ENCODE measurements at places on chromosomes 13 and 19. TPM values are rescaled to one million over a fixed set of nuclear protein-coding genes. Genes with fewer than 3 reads are reported as not detected.

The UHRF1 gene
- polyA plus RNA-seq = 15.0 TPM

The PCDH17 gene
- polyA plus RNA-seq = 0.07 TPM

The CNFN gene
- not detected for polyA plus RNA-seq

The FAM216B gene
- not detected for polyA plus RNA-seq

The ZNF709 gene
- 1.5 TPM for polyA plus RNA-seq

The OR4F17 gene
- polyA plus RNA-seq = not detected

The ADAMTS10 gene
- 2.0 TPM for polyA plus RNA-seq

The IL11 gene
- polyA plus RNA-seq = 1.3 TPM

The KLK12 gene
- polyA plus RNA-seq = not detected

The ZNF611 gene
- 7.0 TPM for polyA plus RNA-seq

The PSG1 gene
- polyA plus RNA-seq = 23.3 TPM

The ZNF486 gene
- 4.5 TPM for polyA plus RNA-seq

The ZNF223 gene
- 4.3 TPM for polyA plus RNA-seq

The ZNF429 gene
- polyA plus RNA-seq = 6.3 TPM

The ZNF441 gene
- polyA plus RNA-seq = 5.4 TPM

The PEG3 gene
- 0.06 TPM for polyA plus RNA-seq

The BRCA2 gene
- polyA plus RNA-seq = 2.0 TPM

The NLRP13 gene
- polyA plus RNA-seq = not detected

The GNG14 gene
- not detected for polyA plus RNA-seq

The NLRP4 gene
- polyA plus RNA-seq = not detected

The OR7A5 gene
- polyA plus RNA-seq = not detected

The RDH8 gene
- polyA plus RNA-seq = 0.06 TPM

The GFY gene
- polyA plus RNA-seq = not detected

The OR7D2 gene
- 0.02 TPM for polyA plus RNA-seq

The NAPSA gene
- polyA plus RNA-seq = 0.15 TPM

The ZNF730 gene
- polyA plus RNA-seq = 1.4 TPM

The C1QTNF9B gene
- polyA plus RNA-seq = 0.96 TPM

The PODNL1 gene
- polyA plus RNA-seq = 3.5 TPM

The OR10H1 gene
- not detected for polyA plus RNA-seq

The C19orf18 gene
- 0.17 TPM for polyA plus RNA-seq

The MFSD12 gene
- 19.9 TPM for polyA plus RNA-seq

The PSG2 gene
- polyA plus RNA-seq = 2.1 TPM

The LYL1 gene
- polyA plus RNA-seq = 0.30 TPM

The KLK3 gene
- polyA plus RNA-seq = not detected

The BSPH1 gene
- not detected for polyA plus RNA-seq

The FGF14 gene
- polyA plus RNA-seq = 0.94 TPM

The TMEM145 gene
- 0.05 TPM for polyA plus RNA-seq

The ERICH4 gene
- polyA plus RNA-seq = not detected

The KIR3DL1 gene
- not detected for polyA plus RNA-seq

The SPHK2 gene
- polyA plus RNA-seq = 5.7 TPM

The PCDH8 gene
- not detected for polyA plus RNA-seq

The MIA gene
- polyA plus RNA-seq = 0.99 TPM

The PALM gene
- 1.0 TPM for polyA plus RNA-seq

The ZNF814 gene
- polyA plus RNA-seq = 5.5 TPM

The LHFPL6 gene
- polyA plus RNA-seq = 52.9 TPM

The DPF1 gene
- 1.6 TPM for polyA plus RNA-seq

The ABHD17A gene
- polyA plus RNA-seq = 23.0 TPM

The SIGLEC12 gene
- not detected for polyA plus RNA-seq

The CYP4F12 gene
- not detected for polyA plus RNA-seq

The ELSPBP1 gene
- not detected for polyA plus RNA-seq

The TTC9B gene
- polyA plus RNA-seq = not detected

The KLK2 gene
- polyA plus RNA-seq = not detected

The CCDC169 gene
- 3.5 TPM for polyA plus RNA-seq

The GPR183 gene
- 0.03 TPM for polyA plus RNA-seq

The KIR2DL4 gene
- not detected for polyA plus RNA-seq

The TMPRSS9 gene
- polyA plus RNA-seq = not detected

The ZGLP1 gene
- 0.35 TPM for polyA plus RNA-seq

Data from fibroblast of lung (primary cell).